Ammon's horn (tissue), 1 donor: ENCODE measurements at places on chromosomes 4 and X.

- DNase-seq: no peak
Observed at GRCh38 chr4:53620956-53621355, 29.7 kb upstream of the LNX1 start.

DNA sequence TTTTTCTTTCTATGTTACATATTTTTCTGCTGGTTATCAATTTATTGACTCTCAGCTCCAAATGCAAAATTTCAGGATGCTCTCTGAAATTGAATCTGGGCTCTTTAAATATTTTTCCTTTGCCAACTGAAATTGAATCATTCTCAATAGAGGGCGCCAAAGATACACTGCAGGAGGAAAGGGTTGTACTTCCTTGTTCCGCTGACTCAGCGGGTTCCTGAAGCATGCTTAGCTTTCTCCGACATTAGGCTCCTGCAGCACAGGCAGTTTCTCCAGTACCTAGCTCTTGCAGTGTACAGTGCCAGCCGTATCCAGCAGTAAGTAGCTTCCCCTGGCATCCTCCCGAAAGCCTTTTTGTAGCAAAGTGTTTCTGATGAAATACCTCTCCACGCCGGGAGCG is 28.8 kb upstream of the CFAP47 start:
- peak; percentile 34 for DNase-seq

GRCh38 chr4:183398298-183399125 is 45.9 kb upstream of the CDKN2AIP start:
- peak; percentile 83 for DNase-seq

DNA sequence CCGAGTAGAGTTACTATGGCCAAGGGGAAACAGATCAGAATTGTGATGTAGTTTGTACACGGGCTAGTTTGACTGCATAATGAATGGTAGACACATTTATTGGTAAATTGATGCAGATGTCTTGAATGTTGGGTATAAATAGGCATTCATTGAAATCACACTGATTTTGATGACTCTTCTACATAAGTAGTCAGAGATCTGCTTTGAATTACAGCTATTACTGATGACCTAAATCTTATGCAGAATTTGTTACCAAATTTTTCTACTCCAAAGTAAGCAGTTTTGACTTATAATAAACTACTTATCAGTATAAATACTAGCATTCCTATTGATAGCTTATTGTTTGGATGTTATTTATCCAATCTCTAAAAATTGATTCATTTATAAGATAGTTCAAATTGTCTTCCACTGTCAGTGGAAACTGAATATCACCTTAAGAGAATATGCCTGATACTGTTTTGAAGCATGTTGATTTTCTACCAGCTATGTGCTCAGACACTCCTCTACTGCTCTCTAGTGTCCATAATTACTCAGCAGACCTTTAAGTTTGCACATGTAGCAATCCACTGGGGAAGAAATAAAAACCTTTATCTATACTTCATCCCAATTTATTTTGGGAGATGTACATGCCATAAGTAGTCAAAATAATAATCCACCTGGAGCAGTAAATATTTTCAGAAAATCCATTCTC is 120.3 kb downstream of the RASL11B start:
- peak; percentile 77 for DNase-seq

DNA sequence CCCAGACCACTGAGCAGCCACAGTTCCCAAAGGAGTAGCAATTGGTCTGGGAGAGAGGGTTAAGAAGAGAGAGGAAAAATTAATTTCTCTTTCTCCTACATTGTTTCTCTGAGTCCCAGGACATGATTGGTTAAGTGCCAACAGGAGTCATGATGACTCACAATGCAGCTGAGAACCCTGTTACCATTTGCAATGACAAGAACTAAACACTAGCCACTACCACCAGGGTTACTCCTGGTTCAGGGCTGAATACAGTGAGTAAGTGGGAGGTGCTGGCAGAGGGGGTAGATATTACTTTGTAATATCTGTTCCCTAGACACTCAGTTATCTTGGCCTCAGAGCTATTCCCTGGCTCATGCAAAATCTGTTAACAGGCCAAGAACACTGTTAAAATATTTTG is 18.0 kb downstream of the ETDC start:
- no peak for DNase-seq

- DNase-seq: no peak
Observed at GRCh38 chrX:18017411-18017810, 156.3 kb upstream of the RAI2 start.

GRCh38 chr4:112759313-112759712 is 122.4 kb downstream of the LARP7 start:
- DNase-seq: no peak

GRCh38 chrX:6225288-6225910 is 3.3 kb downstream of the NLGN4X start:
- no peak for DNase-seq

GRCh38 chr4:98512918-98513317 is 145.5 kb downstream of the TSPAN5 start:
- DNase-seq: no peak

DNA sequence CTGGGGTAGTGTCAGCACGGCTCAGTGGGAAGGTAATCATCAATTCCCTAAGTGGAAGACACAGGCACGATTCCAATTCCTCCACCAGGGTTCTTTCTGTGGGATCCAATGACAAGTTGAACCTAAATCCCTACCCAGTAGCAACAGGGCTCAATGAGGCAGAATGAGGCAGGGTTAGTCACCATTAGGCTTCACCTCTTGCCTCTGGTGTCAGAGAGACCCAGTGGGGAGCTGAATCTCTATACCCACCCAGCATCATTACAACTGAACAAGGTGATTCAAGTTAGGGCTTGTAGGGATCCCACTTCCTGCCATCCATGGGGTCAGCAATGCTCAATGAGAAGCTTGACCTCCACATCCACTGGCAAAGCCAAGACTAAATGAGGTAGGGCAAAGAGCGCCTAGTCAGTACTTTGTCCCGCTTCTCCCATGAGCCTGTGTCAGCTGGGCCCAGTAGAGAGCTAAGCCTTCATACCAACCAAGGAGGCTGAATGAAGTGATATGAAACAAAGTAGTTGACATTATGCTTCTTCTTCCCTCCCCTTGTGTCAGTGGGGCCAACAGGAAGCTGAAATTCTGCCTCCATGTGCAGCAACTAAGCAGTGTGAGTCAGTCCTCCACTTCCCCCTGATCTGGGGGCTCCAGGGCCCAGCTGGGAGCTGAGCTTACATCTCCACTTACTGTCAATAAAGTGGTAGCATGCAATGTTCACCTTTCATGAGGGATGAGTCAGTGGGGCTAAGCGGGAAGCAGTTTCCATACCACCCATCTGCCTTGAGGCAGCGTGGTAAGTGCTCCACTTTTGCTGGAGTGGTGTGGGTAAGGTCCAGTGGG is 36.4 kb upstream of the RBM41 start:
- no peak for DNase-seq

DNA sequence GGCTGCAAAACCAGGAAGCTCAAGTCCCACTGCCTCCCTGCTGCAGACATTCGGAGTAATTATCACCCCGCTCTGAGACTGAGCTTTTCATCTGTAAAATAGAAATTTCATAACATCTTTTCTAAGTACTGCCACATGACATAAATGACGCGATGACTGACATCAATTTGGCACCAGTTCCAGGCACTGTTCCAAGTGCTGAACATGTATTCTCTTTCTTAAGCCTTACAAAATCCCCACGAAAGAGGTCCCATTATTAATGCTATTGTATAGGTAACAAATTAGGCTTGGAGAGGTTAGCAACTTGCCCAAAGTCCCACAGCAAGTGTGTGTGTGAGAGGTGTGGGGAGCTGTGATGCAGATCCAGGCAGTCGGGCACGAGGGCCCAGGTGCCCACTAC is 56.4 kb downstream of the SLC2A9 start:
- no peak for DNase-seq

DNA sequence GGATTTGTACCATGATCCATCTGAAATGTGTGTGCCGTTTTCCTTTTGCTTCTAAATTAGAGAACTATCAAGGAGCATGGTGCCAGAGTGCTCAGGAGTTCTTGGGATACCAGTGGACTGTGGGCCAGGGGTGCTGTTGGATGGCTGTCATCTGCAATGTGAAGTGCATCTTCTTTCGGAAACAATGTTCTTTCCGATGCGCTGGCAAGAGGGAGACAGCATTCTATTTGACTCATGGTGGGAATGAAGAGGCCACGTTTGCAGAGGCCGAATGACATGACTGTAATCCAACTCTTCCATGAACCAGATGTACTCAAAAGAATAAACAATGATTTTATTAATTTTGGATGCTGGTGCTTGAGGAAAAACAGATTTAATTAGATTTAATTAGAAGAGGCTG is 45.5 kb downstream of the SORCS2 start:
- no peak for DNase-seq

DNA sequence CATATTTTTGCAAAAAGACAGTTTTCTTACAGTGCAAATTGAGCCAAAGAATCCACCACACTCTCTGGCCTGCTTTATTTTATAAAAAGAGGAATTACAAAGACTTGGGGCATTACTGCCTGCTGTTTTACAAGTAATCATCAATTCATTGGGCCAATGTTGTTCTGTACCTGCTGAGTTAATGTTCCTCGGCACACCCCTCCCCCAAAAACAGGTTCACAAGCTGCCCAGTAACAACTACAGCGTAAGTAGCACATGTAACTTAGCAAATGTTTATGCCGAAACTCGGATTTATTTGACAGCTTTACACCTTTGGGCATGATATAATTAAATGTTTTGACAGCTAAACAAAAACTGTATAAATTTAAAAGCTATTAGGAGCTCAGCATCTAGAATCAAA is 214.6 kb upstream of the MAB21L2 start:
- DNase-seq: no peak

GRCh38 chr4:154078504-154079350 is 289.8 kb upstream of the SFRP2 start:
- no peak for DNase-seq
